ENCODE measurements at places on chromosomes 2 and 18.

GRCh38 chr2:106847366-106847765, 38.6 kb downstream of the ST6GAL2 start:
- no peak for DNase-seq

DNA sequence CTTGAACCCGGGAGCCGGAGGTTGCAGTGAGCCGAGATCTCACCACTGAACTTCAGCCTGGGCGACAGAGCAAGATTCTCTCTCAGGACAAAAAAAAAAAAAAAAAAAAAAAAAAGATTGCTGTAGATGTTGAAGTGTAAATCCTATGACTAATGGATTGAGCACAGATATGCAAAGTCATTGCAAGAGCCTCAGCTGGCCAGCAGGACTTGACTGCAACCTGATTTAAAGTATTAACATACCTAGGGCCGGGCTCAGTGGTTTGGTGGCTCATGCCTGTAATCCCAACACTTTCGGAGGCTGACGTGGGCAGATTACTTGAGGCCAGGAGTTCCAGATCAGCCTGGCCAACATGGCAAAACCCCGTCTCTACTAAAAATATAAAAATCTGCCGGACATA, 103.4 kb upstream of the MSH2 start:
- DNase-seq = no peak

GRCh38 chr2:53286345-53286744, 481.3 kb upstream of the CHAC2 start:
- DNase-seq = no peak

- DNase-seq = peak; percentile 32
Measured at GRCh38 chr2:96144481-96145035, 682 bp downstream of the DUSP2 start.

DNA sequence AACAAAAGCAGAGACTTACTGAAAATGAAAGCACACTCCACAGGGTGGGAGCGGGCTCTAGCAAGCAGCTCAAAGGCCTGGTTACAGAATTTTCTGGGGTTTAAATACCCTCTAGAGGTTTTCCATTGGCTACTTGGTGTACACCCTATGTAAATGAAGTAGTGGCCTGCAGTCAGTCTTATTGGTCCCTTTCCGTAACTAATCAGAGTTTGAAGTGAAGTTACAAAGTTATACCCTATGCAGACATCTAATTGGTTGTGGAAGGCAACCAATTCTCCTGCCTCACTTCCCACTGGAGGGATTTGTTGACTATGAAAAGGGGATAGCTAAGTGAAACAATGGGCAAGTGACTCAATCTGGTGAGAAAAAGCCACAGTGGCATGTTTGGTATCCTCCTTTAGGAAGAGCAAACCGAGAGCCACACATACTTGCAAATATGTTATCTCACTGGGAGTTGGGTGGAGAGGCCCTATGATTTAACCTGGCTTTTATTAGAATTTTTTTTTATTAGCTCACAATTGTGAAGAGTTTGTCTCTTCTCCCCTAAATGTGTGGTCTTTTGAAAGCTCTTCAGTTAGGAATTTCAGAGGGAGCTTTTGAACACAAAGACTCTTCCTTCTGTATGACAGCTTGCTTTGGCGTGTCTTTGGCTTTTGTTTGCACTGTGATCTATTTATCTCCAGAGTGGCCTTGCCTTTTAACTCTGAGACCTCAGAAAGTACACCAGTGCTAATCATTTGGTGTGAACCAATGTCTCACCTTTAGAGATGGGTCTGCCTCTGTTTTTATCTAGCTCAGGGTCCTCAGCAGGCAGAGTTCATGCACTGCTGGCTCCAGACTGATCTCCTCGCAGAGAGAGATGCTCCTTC, 69.6 kb downstream of the MAP4K4 start:
- DNase-seq = no peak

GRCh38 chr2:39241588-39241987, 2.2 kb downstream of the CDKL4 start:
- DNase-seq = no peak

GRCh38 chr2:119550346-119550745, 6.1 kb downstream of the CFAP221 start:
- no peak for DNase-seq

GRCh38 chr2:8889978-8890377, 52.6 kb upstream of the KIDINS220 start:
- no peak for DNase-seq

GRCh38 chr2:203059567-203060240, 45.0 kb downstream of the NBEAL1 start:
- no peak for DNase-seq

- DNase-seq = no peak
Measured at GRCh38 chr18:13893418-13893760, 21.9 kb downstream of the MC2R start.

- peak; percentile 2 for DNase-seq
Measured at GRCh38 chr18:49335677-49336076, 124.8 kb downstream of the DYM start.

DNA sequence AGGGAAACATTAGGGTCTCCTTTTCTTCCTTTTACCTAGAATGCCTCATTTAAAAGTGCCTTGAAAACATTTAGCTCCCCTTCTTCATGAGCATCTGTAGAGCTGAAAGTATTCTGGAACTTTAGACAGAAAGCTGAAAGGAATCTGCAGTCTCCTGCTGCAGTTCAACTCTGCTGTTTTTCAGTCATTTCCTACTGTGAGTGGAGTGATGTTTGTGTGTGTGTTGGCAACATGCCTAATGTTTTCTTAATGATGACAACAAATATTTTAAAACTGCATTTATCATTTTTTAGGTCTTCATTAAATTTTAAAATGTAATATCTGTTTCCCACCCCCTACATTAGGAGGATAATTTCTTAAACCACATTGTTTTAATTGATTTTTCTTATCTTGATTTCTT, 66.6 kb downstream of the TWSG1 start:
- no peak for DNase-seq

- no peak for DNase-seq
Measured at GRCh38 chr18:54776282-54776977, 51.8 kb upstream of the RAB27B start.

GRCh38 chr2:157404363-157404762, 39.5 kb downstream of the CYTIP start:
- peak; percentile 27 for DNase-seq

- no peak for DNase-seq
Measured at GRCh38 chr18:58762781-58763171, 91.5 kb downstream of the MALT1 start.

DNA sequence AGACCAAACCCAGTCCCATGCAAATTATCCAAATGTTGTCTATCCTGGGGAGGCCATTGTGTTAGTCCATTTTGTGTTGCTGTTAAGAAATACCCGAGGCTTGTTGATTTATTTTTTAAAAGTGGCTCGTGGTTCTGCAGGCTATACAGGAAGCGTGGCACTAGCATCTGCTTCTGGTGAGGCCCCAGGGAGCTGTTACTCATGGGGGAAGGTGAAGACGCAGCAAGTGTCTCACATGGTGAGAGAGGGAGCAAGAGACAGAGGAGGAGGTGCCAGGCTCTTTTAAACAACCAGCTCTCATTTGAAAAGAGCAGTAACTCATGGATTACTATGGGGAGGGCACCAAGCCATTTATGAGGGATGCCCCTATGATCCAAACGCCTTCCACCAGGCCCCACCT, 80.3 kb upstream of the ARL4C start:
- no peak for DNase-seq

DNA sequence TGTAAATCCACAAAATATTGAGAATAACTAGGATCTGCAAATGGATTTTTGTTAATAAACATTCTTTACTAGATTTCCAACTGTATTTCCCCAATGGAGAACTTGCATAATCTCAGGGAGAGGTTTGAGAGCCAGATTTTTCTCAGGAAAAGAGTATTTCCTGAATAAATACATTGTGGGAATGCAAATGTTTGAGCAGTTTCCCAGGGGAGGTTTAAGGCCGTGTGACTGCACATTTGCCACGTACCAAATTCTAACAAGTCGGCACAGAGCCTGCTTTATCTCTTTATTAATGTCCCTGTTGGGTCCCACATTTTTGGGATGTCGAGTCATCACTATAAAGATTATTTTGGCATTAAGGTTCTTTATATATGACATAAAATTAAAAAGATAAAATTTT, 27.0 kb downstream of the TFPI start:
- DNase-seq = no peak

GRCh38 chr2:237198164-237198855, 112.6 kb downstream of the COPS8 start:
- no peak for DNase-seq

DNA sequence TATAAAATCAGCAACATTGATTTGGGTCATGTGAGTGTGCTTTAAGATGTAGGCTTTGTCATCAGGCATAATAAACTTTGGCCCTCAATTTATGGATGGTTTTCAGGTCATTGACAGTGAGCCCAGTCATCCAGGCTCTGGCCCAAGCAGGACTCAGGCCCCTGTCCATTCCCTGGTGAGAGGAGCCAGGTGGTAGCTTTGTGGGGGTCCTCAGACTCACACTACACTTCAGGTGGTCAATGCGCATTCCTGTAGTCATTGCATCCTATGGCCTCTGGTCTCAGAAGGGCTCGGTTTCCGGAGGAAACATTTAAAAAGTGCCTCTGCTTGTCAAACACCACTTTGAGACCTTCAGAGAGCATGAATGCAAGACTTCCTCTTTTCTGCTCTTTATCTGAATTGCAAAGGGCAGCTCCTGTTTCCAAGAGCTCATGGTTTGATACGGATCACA, 20.2 kb downstream of the LGALSL start:
- no peak for DNase-seq

- no peak for DNase-seq
Measured at GRCh38 chr2:26011990-26012856, 21.7 kb upstream of the RAB10 start.

GRCh38 chr2:181485638-181485946, 28.4 kb downstream of the ITGA4 start:
- no peak for DNase-seq

DNA sequence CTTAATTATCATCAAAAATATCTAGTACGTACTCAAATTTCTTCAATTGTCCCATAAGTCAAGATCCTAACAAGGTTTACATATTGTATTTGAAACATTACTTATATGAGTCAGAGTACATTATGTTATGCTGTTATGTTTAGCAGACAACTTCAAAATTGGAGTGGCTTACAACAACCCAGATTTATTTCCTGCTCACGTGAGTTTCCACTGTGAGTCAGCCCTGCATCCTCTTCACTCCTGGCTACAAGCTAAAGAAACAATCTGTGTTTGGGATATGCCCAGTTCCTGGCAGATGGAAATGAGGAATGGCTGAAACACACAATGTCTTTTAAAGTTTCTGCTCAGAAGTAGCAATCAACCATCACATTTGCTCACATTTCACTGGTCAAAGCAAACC, 31.5 kb upstream of the TANC1 start:
- no peak for DNase-seq

DNA sequence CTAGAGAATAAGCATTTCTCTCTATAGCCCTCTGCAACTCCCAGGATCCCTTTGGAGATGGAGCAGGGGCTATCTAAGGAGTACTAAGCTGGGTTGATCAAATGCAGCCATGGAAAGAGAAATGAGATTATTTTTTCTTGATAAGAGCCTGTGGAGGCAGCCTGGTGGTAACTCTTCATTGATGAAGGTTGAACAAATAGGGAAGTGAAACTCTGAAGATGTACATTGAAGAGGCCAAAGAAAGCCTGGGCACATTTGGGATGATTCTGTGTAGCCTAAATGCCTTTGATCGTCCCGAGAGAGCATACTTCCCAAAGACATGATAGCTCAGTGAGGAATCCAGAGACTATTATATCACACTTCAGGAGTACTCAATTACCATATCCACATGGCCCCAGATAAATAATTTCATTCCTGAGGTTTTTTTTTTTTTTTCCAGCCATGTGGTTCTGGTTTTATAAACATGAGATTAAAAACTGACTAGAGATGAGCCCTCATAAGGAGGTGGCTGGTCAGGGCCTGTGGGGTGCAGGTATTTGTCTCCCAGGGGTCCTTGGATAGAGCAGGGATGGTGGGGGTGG, 192.5 kb downstream of the TPGS2 start:
- DNase-seq = no peak

DNA sequence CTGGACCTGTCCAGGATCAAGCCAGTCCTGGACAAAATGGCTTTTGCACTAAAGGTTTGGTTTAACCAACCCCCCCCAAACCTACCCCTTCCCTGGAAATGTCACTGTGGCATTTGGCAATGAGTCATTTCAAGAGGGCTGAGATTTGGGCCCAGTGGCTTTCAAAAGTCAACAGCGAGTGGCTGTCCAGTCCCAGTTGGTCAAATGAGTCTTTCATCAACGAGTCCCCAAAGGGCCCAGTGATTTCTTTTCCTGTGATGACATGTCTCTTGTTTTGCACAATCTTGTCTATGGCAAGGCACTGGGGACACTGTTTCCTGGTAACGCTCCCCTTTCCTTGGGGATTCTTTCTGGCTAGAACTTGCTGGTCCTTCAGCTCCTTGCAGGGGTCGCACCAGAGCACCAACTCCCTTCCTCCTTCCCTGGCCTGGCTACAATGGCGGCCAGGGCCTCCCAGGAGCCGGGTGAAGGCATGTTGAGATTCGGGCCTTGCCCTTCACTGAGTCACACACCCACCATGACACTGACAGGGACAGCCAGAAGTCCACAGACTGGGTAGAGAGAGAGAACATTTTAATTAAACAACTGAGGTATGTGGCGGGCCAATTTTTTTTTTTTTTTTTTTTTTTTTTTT, 87.2 kb downstream of the SMAD7 start:
- no peak for DNase-seq

DNA sequence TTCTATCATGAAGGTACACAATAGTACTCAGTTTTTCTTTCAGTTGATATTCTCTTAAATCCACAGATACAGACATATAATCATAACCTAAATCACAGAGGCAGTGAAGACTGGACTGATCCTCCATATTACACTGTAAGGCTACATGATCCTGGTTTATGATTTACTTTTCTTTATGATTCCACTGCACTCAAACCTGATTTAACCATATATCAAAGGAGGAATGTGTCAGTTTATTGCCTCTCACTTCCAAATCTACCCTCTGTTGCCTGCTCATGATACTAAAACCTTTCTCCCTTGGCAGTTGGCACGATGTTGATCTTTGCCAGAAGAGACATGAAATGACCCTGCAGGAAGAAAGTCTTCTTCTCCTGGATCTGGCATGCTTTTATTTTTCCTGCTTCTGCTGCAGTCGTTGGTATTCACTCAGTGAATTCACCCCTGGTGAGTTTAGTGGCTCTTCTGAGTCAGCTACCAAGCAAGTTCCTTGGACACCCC, 426.4 kb downstream of the MBD2 start:
- no peak for DNase-seq

DNA sequence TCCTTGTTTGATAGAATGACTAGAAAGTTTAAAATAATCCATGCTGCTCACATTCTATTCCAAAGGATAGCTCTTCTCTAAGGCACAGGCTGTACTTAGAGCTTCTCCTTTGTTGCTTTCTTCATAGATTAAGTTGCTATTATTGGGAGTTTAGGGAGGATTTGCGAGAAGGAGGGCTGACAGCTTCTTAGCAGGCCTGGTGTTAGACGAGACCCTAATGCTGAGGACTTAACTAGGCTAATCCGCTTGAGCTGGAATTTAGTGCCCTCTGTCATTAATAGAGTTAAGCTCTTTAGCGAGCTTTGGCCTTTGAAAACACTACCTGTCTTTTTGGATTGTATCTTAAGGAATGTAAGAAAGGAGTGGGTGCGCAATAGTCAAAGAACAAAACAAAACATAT, 81.3 kb downstream of the MOGAT1 start:
- DNase-seq = no peak

GRCh38 chr2:106144621-106145331, 49.3 kb downstream of the UXS1 start:
- peak; percentile 61 for DNase-seq

Measured in T-helper 1 cell (primary cell).